ENCODE measurements at places on chromosomes 12 and 14.

- peak; percentile 64 for DNase-seq
Observed at GRCh38 chr12:68538726-68539614, 71.7 kb upstream of the RAP1B start.

- no peak for DNase-seq
Observed at GRCh38 chr14:68174446-68174845, 354.9 kb downstream of the RAD51B start.

GRCh38 chr14:82126006-82126405 is 592.4 kb upstream of the SEL1L start:
- DNase-seq, result no peak

DNA sequence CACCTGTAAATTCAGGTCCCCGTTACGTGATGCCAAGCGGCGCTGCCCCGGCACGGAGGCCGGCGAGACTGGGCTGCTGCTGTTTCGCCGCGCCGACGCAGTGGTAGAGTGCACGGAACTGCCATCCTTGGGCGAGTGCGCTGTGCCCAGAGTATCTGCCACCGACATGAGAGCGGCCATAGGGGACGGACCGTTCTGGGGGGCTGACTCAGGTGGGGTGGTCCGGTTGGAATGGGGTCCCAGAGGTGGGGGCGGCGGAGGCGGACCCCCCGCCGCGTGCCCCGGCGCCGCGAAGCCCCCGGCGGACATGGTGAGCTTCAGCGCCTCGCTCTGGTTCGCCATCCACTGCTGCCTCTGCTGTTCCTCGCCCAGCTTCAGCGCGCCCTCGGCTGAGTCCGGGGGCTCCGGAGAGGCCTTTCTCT is 2.8 kb downstream of the IRF2BPL start:
- DNase-seq, result no peak

DNA sequence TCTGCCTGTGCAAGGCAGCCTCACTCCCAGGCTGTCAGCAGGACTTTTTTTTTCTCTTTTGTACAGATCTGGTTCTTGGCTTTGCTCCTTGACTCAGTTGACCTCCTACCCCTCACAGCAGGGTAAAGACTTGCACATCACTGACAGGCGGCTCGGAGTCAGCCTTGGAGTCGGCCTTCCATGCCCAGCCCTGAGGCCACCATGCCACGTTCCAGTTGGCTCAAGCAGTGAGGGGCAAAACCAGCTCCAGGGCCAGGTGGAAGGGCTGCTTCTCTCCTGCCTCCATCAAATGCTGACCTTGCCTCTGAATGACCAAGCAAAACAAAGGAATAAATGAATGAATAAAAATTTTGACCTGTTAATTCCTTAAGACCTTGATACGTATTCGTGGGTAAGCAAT is 27.6 kb downstream of the JAG2 start:
- DNase-seq, result no peak

- no peak for DNase-seq
Observed at GRCh38 chr14:32571995-32572866, 243.1 kb downstream of the AKAP6 start.

DNA sequence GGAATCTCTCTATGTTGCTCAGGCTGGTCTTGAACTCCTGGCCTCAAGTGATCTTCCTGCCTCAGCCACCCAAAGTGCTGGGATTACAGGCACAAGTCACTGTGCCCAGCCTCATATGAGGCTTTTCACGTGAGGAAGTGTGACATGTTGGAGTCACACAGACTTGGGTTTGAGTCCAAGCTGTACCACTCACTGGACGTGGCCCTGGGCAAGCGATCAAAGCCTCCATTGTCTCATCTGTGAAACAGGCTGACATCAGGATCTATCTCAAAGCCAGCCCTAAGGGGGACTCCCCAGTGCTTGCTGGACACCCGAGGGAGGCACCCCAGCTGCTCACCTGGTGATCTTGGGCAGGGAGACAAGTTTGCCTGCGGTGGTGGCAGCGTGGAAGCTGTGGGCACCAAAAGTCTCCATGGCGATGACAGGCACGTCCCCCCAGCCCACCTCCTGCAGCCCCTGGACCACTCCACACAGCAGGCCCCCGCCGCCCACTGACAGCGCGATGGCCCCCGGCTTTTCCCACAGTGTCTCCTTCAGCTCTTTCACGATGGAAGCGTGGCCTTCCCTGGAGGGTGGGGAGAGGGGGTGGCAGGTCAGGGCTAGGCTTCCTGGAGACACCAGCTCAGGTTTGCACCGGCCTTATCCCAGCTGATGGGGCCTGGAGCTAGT is 6.7 kb downstream of the SDS start:
- no peak for DNase-seq

- DNase-seq, result peak; percentile 34
Observed at GRCh38 chr12:112381406-112381882, 787 bp downstream of the HECTD4 start.

- no peak for DNase-seq
Observed at GRCh38 chr14:51157012-51157411, 62.1 kb upstream of the TRIM9 start.

GRCh38 chr12:66049538-66050282 is 80.8 kb downstream of the LLPH start:
- DNase-seq, result no peak

DNA sequence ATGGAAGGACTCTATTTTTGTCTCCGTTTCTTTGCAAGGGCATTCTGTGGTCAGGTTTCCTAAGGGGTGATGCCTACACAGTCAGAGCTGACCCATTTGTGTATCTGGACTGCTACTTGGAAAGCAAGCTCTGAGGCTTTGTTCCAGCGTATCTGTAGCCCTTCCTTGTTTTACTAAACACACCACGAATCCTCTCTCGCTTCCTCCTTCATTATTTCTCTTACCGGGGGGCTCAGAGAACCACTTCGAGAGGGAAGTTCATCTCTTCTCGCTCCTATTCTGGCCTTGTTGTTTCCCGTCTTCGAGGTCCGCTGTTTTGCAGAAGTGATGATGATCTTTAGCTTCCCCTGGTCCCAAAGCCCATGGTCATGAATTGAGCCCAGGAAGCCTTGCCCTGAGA is 164.7 kb downstream of the SSPN start:
- no peak for DNase-seq

GRCh38 chr14:29906256-29906870 is 21.3 kb downstream of the PRKD1 start:
- no peak for DNase-seq

DNA sequence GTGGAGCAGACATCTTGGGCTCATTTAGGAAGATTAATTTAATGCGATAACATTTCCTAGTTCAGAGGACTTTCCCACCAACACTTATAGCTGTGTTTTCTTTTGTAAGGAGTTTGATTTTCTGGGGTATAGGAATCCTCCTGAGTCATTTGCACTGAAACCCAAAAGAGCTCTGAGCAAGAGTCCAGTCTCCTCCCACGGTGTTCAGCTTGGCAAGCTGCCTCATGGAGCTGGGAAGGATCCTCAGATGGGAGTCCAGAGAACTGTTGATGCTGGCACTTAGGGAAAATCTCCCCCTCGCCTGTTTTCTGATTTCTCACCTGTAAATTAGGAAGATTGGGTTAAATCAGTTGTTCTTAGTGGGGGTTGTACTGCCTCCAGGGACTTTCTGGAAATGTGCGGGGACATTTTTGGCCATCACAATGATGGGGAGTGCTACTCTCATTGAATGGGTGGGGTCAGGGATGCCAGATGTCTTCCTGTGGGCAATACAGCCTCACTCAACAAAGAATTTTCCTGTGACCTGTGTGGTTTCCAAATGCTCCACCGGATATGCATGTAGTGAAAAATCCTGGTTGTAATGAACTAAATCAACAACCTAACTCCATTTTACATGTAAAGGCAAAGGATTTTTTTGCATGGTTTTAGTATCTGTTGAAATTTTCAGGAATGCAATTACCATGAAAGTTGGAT is 150.6 kb downstream of the ADCK1 start:
- no peak for DNase-seq

DNA sequence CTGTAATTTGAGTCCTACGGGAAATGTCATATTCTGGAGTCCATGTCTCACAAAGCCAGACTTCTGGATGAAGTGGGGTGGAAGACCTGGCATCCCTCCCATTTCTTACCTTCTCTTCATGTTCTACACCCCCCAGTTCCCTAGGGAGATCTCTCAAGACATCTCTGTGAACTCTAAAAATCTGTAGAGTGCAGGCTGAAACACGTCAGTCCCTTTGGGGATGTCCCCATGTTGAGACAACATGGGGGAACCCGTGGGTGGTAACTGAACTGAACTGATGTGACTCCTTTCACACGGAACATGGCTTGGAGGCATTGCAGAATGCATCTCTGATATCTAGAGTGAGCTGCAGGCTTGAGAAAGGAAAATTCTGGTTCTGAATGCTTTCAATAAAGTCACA is 15.2 kb downstream of the SERPINA12 start:
- DNase-seq, result no peak

DNA sequence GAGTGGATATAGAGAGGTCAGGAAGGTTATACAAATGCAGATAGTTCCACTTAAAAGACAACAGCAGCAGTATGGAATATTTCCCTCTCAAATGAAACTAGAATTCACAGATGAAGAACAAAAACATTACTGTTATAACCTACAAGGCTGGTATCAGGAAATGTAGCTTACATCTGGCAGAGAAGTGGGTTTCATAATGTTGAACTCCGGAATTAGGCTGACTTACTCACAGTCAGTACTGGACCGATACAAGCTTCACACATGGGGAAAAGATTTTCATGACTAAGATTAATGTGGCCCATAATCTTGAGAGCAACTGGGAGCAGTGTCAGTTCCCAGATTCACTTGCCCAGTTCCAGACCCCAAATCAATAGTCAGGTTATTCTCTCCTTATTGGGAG is 353.9 kb downstream of the DUSP6 start:
- no peak for DNase-seq

DNA sequence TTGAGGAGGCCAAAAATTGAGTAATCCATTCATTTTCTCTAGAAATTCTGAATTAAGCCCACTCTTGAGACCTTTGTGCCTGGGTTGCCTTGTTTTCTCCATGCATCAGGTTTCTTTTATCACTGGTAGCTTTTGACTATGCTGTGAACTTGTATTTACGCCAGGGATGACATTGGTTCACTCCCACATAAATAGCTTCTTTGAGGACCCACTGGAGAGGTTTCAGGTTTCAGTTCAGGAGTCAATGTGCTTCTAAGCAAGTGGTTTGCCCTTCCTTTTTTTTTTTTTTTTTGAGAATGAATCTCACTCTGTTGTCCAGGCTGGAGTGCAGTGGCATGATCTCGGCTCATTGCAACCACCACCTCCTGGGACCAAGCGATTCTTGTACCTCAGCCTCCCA is 10.2 kb upstream of the SLC17A8 start:
- no peak for DNase-seq

GRCh38 chr12:67025543-67026114 is 243.5 kb upstream of the CAND1 start:
- DNase-seq, result peak; percentile 58

GRCh38 chr12:45726603-45727300 is 2.8 kb upstream of the ARID2 start:
- peak; percentile 44 for DNase-seq

DNA sequence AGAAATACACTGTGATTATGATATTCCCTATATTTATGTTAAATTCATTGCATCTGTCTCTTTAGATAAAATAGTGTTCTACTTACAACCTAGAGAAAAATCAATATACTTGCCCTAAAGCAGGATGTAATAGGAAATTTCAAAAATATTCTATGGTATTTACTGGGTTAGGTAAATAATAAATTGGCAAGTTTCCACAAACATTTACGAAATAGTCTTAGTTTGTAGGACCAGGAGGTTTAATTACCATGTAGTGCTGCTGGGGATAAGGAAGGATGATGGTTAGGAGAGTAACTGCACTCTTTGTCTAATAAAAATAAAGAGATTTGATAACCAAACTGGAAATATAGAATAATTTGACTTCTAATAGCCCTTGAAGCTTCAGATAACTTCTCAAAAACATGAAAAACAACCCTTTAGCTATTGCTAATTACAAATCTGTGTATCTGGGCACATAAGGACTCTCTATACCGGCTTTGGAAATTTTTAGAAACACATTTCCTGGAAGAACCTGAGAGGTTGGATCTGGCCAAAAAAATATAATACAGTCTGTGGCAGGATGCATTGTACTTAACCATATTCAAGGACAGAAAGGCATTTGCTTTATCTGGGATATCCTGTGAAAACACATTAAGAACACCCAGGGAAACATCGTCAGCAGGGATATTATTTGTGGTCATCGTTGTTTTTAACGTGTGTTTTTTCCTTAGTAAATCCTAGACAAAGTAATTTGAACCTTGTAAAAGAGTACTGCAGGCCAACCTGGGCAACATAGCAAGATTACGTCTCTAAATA is 36.7 kb upstream of the TMCC3 start:
- DNase-seq, result no peak

- no peak for DNase-seq
Observed at GRCh38 chr14:54267172-54267571, 129.6 kb upstream of the CDKN3 start.

DNA sequence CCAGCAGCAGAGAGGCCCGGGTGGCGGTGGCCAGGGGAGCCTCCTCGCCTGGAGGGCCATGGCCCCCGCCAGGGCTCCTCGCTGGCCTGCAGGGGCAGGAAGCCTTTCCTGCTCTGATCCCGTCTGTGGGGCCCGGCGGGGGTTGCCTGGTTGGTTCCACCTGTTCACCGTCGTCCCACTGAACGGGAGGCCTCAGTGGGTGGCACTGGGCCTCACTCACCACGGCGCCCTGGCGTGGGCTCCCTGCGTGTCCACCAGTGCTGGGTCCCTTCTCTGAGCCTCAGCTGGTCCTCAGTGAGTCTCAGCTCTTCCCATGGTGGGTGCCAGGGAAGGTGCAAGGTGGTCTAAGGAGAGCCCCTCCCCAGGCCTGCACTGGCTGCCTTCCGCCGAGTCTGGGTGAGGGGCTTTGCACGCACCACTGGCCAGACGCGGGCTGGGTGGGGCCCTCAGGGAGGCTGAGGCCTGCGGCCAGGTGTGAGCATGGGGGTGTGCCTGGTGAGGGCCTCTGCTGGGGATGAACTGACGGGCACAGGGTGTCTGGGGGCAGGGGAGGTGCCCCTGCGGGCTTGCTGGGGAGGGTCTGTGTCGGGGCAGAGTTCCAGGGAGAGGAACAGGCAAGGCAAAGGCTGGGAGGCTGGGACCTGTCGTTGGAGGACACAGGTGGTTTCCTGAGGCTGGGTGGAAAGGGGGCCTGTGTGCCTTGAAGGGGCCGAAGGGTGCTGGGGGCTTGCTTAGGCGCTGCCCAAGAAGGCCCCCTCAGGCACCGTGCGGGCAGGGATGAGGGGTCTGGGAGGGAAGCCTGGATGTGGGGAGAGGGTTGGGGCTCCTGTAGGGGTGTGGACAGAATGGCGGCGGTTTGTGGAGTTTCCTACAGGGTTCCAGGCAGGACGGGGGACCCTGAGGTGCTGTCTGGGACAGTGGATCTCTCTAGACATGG is 339.8 kb downstream of the TMEM121 start:
- DNase-seq, result no peak

GRCh38 chr12:118781692-118782091 is 199.6 kb upstream of the SRRM4 start:
- no peak for DNase-seq

GRCh38 chr12:84058136-84058535 is 854.5 kb downstream of the SLC6A15 start:
- no peak for DNase-seq

DNA sequence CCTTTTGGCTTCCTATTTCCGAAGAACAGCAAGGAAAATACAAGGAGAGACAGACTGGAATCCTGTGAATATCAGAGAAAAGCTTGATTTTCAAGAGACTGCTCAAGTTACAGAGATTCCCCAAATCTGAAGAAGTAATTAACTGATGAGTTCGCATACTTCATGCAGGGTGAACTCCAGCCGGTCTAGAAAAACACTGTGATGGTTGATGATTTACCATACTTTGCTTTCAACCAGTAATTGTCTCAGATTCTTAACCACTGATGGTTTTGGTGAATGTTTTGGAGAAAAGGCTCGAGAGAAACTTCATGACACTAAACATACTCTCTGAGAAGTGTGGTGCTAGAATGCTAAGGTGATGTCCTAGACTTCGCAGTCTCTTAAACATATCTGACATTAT is 4.4 kb upstream of the PLXNC1 start:
- DNase-seq, result no peak
